NCI-H510A (cell line): ENCODE measurements at places on chromosomes 7 and 10.
A peak's percentile ranks its signal among the peaks of the same experiment; 100 is the strongest.

DNA sequence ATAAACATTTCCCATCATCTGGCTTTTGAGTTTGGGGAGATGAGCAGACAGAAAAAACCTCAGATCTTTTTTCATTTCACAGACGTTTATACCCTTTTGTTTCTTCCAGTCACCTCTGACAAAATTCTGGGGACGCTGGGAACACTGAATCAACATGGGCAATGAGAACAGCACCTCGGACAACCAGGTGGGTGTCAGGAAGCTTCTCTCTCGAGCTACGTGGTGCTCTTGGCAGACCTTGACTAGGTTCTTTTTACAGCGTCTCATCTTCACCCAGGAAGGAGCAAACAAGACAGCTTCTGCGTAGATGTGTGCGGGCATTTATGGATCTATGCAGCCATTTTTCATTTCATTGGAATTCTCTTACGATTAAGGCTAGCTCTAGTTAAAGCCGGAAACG lies 32.9 kb downstream of the TACC2 start:
- DNase-seq: no peak

GRCh38 chr10:101867931-101868330 lies 24.3 kb upstream of the KCNIP2 start:
- no peak for DNase-seq

DNA sequence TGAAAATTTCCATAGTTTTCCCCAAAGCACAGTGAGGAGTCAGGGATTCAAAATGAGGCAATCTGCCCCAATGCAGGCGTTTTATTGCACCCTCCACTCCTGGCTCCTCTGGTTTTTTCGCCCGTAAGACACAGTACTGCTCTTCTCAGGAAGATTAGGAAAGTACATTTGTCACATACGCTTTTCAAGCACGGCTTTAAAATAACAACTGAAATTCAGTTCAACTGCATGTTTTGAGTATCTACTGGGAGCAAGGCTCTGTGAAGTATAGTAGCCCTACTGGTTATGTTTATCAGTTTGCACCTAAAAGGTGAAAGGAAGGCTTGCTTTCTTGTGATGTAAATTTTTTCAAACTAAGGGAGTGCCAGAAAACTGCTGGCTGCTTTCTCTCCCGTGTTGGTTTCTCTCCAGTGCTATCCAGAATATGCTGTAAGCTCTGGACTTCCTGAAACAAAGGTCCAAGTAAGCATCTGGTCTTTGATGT lies 1.9 kb upstream of the SGMS1 start:
- DNase-seq: no peak

- DNase-seq: no peak
Measured at GRCh38 chr10:126969310-126969709, 64.1 kb downstream of the DOCK1 start.

- no peak for DNase-seq
Measured at GRCh38 chr7:107958764-107959526, 44.0 kb downstream of the LAMB1 start.

GRCh38 chr10:22737587-22737986 lies 23.2 kb upstream of the PIP4K2A start:
- no peak for DNase-seq

DNA sequence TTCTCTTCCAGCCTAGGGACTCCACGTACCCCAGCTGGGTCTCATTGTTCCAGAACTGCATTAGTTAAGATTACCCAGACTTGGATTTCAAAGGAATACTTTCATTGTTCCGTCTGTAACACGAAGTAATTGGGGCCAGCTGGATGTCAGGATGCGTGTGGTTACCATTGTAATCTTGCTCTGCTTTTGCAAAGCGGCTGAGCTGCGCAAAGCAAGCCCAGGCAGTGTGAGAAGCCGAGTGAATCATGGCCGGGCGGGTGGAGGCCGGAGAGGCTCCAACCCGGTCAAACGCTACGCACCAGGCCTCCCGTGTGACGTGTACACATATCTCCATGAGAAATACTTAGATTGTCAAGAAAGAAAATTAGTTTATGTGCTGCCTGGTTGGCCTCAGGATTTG lies 21.0 kb downstream of the LRRC17 start:
- DNase-seq: no peak

DNA sequence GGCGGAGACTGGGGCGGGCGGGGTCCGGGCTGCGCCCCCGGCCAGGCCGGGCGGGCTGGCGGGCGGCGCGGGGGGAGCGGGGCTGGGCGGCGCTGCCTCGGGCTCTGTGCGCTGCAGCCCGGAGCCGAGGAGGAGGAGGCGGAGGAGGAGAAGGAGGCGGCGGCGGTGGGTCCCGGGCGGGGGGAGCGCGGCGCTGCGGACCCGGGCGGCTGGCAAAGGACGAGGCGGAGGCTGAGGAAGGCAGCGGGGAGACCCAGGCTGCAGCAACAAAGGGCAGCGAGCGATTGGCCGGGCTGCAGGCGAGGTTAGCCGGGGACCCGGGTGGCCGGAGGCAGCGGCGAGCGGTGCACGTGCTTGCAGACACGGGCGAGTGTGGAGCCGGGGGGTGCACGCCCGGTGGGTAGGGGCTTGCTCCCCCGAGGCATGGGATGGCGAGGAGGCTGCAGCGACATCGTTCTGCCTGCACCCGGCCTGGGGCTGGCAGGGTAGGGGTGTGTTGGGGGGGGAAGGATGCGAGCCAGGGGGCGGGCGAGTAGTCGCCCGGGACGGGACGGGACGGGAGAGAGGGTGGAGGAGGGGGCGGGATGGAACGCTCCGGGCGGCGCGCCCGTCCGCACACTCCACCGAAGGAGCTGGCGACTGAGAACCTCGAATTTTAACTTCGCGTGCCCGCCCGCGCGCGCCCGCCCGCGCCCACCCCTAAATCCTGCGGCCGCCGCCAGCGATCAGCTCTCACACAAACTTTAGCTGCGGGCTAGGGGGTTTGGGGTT lies 844 bp upstream of the KAT6B start:
- DNase-seq: peak; percentile 34

GRCh38 chr10:18211862-18212261 lies 71.6 kb downstream of the CACNB2 start:
- no peak for DNase-seq
